ENCODE measurements at places on chromosomes 12 and 14.

DNA sequence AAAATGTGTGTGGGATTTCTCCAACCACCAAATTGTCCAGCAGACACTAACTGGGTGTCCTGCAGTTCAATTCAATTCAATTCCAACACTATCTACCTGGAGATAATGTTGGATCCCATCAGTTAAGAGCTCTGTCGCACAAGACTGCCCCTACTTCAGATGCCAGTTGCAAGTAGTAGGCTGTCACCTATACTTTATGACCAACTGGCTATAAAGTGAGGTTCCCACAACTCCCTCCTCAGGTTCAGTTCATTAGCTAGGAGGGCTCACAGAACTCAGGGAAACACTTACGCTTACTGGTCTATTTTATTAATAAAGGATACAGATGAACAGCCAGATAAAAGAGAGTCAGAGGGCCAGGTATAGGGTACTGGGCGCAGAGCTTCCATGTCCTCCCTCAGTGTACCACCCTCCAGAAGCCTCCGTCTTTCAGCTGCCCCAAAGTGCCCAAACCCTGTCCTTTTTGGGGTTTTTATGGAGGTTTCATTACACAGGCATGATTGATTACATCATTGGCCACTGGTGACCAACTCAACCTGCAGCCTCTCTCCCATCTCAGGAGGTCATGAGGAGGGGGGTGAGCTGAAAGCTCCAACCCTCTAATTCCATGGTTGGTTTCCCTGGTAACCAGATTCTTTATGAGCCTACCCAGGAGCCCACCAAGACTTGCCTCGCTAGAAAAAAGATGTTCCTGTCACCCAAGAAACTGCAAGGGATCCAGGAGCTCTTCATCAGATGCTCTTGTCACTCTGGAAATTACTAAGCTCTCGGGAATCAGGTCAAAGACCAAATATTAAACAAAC lies 7.5 kb upstream of the SERPINA5 start:
- DNase-seq = no peak

- DNase-seq = no peak
These were observed 9.5 kb downstream of the RAB5B start for GRCh38 chr12:55983232-55983842.

DNA sequence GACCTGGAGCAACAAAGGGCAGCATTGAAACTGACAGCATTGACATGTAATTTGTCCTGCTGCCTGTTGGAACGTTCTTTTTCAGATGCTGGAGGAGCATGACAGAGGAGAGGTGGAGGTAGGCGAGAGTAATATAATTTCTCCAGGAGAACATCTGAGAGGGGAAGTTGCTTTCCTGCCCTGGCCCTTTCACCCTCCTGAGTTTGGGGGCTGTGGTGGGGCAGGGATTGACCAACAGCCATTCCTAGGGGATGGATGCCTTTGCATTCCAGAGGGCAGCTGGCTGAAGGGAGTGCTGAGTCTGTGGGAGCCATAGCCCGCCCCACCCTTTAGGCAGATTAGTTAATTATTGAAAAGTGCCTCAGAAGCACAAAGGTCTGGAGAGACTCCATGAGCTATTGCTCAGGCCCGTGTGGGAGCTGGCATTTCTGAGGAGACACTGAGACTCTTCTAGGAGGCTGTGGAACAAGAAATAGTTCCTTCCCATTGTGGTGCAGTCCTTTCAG lies 73.5 kb downstream of the ARF6 start:
- no peak for DNase-seq

DNA sequence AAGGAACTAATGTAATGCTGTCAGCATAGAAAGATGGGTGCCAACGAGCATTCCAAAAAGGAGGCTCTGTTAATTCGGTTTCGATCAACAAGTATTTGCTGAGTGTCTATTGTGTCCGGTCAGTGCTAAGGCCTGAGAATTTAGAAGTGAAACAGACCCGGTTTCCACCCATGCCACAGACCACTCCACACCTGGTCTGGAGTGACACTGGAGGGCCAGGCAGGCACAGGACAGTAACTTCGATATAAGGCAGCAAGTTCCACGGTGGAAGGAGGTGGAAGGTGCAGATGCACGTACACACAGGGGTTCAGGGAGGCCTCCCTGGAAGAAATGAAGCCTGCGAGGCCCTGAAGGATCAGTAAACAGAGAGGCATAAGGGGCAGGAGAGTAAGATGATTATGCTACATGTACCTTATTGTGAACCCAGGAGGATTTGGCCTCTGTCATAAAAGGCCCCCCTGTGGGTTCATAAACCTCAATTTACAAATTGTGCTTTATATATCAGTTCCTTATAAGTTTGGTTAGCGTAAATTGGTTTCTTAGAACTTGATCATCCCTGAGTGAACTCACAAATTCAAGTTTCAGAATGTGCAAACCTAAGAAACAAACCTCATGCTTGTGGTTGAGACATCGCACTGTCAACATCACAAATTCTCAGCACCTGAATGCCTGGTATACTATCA lies 25.9 kb downstream of the SSH1 start:
- no peak for DNase-seq

GRCh38 chr14:44775248-44775647 lies 186.5 kb downstream of the KLHL28 start:
- no peak for DNase-seq

GRCh38 chr14:64830961-64831360 lies 48.7 kb downstream of the SPTB start:
- DNase-seq = no peak

GRCh38 chr12:53948650-53949593 lies 5.8 kb upstream of the HOXC12 start:
- DNase-seq = no peak

GRCh38 chr12:42260518-42260917 lies 22.5 kb upstream of the YAF2 start:
- no peak for DNase-seq

DNA sequence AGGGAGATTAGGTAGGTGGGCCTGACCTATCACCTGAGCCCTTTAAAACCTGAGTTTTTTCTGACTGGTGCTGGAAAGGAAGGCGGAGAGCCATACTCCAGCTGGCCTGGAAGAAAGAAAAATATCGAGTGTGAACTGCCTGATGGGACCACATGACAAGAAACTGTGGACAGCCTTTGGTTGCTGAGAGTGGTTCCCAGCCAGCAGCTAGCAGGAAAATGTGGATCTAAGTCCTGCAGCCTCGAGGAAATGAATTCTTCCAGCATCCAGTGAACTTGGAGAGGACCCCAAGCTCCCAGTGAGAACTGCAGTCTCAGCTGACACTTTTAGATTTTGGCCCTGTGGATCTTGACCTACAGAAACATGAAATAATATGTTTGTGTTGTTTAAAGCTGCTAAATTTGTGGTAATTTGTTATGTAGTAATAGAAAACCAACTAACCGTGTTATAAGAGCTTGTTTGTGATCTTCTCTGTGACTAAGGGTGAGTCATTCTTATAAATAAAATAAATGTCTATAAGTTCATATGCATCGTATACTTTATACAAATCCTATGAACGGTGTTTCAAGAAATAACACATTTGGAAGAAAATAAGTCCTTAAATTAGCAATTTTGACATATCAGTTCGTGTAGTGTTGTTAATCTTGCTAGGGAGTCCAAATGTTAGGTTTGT lies 359.6 kb downstream of the BMP4 start:
- DNase-seq = no peak

GRCh38 chr14:37593511-37594237 lies 1.4 kb downstream of the FOXA1 start:
- DNase-seq = no peak

GRCh38 chr14:61494018-61494417 lies 172.6 kb downstream of the PRKCH start:
- DNase-seq = no peak

- no peak for DNase-seq
These were observed 463 bp downstream of the NACA start for GRCh38 chr12:56724701-56724971.

DNA sequence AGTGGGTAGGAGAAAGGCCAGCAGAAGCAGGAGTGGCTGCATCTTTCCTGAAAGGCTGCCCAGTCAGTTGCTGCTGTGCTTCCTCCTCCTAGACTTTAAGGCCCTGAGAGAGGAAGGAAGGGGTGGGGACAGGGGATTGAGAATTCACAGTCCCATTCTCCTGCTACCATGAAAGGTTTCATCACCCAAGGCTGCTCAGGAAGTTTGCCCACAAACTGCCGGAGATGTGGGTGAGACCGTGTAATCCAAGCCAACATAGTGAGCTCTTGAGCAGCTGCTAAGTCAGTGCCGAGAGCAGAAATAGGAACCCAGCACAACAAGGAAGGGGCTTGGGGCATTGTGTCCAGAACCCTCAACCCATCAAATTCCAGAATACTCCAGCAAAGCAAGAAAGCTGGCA lies at the start of gene CTSG:
TSS of gene CTSG (minus strand) at position 69 of the 400 bp plus-strand sequence. CDS start at position 42, 27 bp downstream.
- no peak for DNase-seq

GRCh38 chr12:48973941-48974673 lies 2.6 kb upstream of the WNT10B start:
- DNase-seq = no peak

GRCh38 chr12:50742776-50743175 lies 21.1 kb upstream of the ATF1 start:
- DNase-seq = no peak

DNA sequence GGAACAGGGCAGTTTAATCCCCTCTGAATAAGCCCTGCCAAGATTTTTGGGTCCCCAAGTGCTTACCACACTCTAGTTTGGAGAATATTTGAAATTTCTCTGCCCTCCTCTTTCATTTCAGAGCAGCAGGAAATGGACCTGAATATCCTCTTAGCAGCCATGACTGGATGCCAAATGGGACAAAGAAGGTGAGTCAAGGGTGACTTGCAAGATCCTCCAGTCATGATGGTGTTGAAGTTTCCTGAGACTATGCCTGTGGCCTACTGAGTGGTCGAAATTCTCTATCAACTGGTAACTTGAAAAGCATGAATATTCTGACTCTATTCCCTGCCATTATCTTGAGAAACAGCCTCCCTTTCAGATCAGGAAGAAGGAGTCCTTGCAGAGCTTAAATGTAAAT lies 1674.7 kb upstream of the SEL1L start:
- no peak for DNase-seq

DNA sequence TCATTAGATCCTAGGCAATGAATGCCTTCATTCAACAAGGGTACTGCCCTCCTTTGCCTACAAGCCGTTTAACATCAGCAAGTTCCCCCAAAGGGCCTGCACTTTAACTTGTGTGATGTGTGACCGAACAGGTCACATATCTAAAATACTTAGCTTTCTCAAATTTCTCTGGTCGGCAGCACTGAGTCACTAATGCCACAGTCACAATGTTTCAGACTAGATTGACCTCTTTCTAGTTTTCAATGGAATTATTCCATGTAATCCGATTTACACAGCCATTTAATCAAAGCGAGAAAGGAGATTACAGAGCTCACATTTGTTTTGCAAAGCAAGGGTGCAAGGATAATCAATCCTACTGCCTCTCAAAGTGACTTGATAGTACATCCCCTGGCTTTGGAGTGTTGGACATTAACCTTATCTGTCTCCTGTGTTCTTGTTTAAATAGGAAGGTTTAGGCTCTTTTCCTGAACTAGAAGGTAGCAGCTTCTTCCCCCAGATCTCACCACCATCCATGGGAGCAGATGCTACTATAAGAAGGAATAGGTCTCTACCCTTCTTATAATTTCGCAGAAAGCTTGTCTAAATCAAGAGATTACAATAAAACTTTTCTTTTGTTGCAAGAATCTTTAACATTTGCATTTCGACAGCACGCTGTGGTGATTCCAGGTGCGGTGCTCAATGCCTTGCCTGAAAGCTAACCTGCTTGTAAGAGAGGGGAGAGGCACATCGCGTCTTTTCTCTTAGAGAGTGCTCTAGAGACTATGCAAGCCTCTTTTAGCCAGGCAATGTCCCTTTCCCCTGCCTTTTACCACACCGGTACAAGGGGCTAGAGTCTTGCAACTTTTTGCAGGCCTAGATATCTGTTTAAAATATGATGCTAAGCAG lies 1.8 kb downstream of the KITLG start:
- no peak for DNase-seq

DNA sequence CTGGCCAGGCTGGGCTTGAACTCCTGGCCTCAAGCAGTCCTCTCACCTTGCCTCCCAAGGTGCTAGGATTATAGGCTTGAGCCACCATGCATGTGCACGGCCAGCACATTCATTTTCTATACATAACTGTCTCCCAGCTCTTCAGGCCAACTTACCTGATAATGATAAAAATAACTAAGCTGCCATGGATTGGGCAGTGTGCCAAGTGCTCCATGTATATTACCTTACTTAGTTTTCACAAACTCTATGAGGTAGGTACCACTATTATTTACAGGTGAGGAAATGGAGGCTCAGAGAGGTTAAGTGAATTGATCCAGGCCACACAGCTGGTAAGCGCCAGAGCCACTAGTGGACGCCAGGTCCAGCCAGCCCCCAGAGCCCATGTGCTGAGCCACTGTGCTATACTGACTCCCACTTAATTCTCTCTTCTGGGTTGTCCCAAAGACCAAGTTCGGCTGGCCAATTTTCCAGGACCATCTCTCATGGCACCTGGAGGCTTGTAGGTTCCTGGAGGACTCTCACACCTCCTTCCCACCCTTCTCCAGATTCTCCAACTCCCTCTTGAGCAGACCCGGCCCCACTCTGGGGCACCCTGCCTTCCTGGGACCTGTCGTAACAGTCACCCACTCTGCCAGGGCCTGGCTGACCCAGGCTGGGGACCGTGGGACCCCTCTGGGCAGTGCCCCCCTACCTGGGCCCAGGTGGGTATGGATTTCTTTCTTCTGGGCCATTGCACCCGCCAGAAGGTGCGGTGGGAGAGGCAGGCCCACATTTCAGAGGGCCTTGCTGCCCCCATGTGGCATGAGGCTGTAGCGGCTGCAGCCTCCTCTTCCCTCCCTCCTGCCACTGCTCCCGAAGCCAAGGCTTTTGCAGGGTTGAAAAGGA lies 30.2 kb upstream of the CIPC start:
- peak; percentile 74 for DNase-seq

DNA sequence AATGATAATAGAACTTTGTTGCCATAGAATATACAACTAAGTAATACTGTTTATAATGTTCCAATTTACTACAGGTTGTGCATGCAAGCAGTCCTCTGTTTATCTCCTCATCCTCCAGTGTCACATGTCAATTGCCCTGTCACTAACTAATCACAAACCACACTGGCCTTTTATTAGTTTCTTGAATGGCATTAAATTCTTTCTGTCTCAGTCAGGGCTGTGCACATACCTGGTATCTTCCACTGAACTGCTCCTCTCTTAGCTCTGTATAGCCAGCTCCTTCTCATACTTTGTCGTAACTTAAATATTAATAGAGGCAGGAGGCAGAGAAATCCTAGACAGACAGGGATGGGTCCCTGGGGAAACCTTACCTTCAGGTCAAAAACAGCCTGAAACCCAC lies 24.0 kb downstream of the GABARAPL1 start:
- DNase-seq = no peak

GRCh38 chr12:66058554-66058953 lies 72.0 kb downstream of the LLPH start:
- DNase-seq = no peak

DNA sequence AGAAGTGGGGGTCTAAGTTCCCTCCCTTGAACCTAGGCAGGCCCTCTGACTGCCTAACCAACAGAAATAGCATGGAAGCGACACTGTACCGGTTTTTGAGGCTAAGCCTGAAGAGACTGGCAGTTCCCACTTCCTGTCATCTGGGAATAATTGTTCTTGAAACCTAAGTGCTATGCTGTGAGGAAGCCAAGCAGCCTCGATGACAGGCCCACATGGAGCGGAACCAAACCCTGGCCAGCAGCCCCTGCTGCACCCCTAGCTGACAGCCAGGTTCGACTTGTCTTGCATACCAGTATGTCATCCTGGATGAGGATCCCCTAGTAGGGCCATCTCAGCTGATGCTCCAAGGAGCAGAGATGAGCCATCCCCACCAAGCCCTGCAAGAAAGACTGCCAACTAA lies 6.4 kb upstream of the GPR68 start:
- DNase-seq = no peak

GRCh38 chr14:54931101-54931500 lies 28.5 kb upstream of the GCH1 start:
- DNase-seq = no peak

- DNase-seq = no peak
These were observed 159.9 kb downstream of the PDE3A start for GRCh38 chr12:20528208-20528607.

Data from dorsolateral prefrontal cortex (tissue), 122 donors.